COR-L47 (cell line): ENCODE measurements at places on chromosomes 6 and 20.

DNA sequence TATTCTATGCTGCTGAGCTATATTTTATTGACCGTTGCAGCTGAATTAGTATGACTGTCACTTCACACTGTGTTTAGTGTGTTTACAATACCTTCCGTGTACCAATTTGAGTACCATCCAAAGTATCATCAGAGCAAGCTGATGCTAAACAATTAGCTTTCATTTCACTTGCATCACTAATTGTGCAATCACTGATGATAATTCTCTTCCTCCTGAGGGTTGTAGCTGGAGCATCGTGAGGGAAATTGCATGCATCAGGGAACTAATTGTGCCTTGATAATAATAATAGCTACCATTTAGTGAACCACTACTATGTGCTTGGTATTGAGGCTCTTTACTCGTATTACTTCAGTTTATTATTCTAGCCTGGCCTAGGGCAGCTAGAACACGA is 384.8 kb upstream of the SOX4 start:
- no peak for DNase-seq

- no peak for DNase-seq
Measured at GRCh38 chr6:137399881-137400443, 94.2 kb downstream of the OLIG3 start.

- no peak for DNase-seq
Measured at GRCh38 chr6:43386492-43386891, 17.0 kb upstream of the ZNF318 start.

DNA sequence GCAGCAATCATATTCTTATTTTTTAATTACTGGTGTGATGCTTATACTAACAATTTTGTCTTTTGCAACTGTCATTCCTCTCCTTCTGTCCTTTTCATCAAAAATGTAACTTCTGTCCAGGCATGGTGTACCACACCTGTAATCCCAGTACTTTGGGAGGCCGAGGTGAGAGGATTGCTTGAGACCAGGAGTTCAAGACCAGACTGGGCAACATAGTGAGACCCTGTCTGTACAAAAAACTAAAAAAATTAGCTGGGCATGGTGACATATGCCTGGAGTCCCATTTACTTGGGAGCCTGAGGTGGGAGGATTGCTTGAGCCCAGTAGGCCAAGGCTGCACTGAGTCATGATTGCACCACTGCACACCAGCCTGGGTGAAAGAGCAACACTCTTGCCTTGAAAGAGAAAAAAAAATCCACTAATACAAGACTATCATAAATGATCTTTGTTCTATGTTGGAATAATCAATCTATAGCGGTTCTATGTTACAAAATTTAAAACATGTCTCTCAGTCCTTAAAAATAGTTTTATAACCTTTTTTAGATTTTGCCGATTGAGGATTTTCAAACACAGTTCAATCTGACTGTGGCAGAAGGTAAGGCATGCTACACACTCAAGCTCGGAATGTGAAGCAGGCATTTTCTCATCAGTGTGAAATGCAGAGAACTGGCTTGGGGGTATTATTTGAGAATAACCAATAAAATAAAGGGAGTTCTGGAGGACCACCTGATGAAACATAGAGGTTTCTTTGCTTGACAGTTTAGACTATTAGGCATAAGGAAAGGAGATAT is 70.4 kb downstream of the ENPP1 start:
- DNase-seq: no peak

DNA sequence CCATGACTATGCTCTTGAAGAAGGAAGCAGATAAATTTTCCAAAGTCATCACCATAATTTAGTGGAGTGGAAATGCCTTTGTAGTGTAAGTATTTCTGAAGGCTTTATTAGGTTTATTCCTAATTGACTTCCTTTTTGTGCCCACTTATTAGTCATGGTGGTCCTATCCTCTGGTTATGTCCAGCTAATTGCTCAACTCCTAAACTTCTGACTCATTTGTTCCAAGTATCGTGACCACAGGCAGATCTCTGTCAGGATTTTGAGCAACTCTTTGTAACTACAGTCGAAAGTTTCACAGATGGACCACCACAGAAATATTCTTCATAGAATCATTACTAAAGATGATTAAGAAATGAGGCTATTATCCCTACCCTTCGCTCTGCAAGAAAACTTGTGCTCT is 315.6 kb upstream of the PTCHD4 start:
- DNase-seq: no peak
